ENCODE measurements at places on chromosomes 1 and 21. TPM values are rescaled to one million over a fixed set of nuclear protein-coding genes. Genes with fewer than 3 reads are reported as not detected.

ADAMTS4 gene
- 7.9 TPM for total RNA-seq

MATN1 gene
- total RNA-seq = 0.33 TPM

HCRTR1 gene
- not detected for total RNA-seq

HSPB7 gene
- 5.7 TPM for total RNA-seq

RGS4 gene
- 14.5 TPM for total RNA-seq

ESPN gene
- 4.0 TPM for total RNA-seq

IGSF5 gene
- 2.6 TPM for total RNA-seq

A3GALT2 gene
- total RNA-seq = not detected

CHIA gene
- not detected for total RNA-seq

DMRTA2 gene
- not detected for total RNA-seq

ZNF695 gene
- not detected for total RNA-seq

GBP3 gene
- 8.0 TPM for total RNA-seq

FCGR3A gene
- total RNA-seq = 5.2 TPM

RGS7 gene
- 0.99 TPM for total RNA-seq

MRPS15 gene
- total RNA-seq = 31.1 TPM

ZC3H12A gene
- 31.6 TPM for total RNA-seq

HSD11B1 gene
- 0.66 TPM for total RNA-seq

CFHR3 gene
- total RNA-seq = not detected

ZMYND12 gene
- 1.0 TPM for total RNA-seq

CFAP45 gene
- not detected for total RNA-seq

FHAD1 gene
- total RNA-seq = 2.9 TPM

RXFP4 gene
- 0.26 TPM for total RNA-seq

BMP8B gene
- total RNA-seq = 2.3 TPM

GSTM5 gene
- total RNA-seq = 1.8 TPM

AMPD1 gene
- not detected for total RNA-seq

TNFRSF18 gene
- not detected for total RNA-seq

PLA2G5 gene
- 5.9 TPM for total RNA-seq

PLA2G2C gene
- not detected for total RNA-seq

PAPPA2 gene
- total RNA-seq = 5.4 TPM

B3GALT5 gene
- total RNA-seq = 5.6 TPM

C4BPB gene
- total RNA-seq = not detected

ASAP3 gene
- total RNA-seq = 27.4 TPM

RGS16 gene
- 2.6 TPM for total RNA-seq

AIM2 gene
- not detected for total RNA-seq

SLC30A10 gene
- not detected for total RNA-seq

Measured in body of pancreas (tissue), 4 donors.